ENCODE measurements at places on chromosomes 16 and 17. TPM values are rescaled to one million over a fixed set of nuclear protein-coding genes. Genes with fewer than 3 reads are reported as not detected.

Gene VPS35L
- total RNA-seq, result 32.8 TPM

Gene CA5A
- not detected for total RNA-seq

GRCh38 chr17:74460241-74460640, 6.2 kb upstream of the CD300A start:
- no peak for DNase-seq

Gene GCGR
- total RNA-seq, result not detected

Gene GPR139
- not detected for total RNA-seq

- no peak for DNase-seq
Observed at GRCh38 chr17:60439501-60439900, 17.2 kb downstream of the CHCT1 start.

Gene NPIPB13
- total RNA-seq, result 2.4 TPM

GRCh38 chr16:586645-587590, 2.9 kb upstream of the RAB40C start:
- peak; percentile 29 for DNase-seq

DNA sequence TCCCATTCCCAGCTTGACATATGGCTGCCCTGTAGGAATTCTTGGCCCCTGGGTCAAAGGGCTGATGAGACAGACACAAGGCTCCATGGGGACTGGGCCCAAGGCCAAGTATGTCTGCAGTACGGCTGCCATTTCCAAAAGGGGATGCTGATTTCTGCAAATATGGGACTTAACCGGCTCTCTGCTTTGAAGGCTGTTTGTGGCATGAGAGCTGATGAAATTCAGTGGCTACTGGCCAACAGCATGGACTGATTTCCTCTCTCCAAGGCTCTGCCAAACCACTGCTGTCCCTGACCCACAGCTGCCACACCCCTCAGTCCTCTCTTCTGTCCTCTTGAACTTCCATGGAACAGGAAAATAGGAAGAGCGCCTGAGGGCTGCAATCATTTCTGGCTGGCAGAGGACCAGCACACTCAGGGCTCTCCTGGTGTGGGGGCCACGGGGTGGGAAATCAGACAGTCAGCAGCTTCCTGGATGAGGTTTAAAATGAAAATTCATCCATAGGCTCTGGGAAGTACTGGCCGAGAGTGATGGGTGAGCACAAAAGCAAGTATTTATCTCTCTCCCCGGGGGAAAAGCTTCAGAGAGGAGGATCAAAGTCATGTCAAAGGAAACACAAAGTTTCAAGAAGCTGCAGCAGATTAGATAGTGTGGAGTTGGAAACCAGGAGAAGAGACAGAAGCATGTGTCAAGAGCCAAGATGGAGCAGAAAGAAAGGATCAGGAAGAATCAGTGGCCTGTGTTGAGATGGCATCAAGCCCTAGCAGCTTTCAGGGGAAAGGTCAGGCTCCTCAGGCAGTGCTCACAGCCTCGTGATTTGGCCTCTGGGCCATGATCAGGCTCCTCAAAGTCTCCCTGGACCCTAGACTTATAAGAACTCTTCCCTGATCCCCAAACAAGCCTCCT, 64.1 kb upstream of the SREBF1 start:
- DNase-seq, result peak; percentile 98

GRCh38 chr17:3511852-3512504, 36.2 kb downstream of the ASPA start:
- DNase-seq, result no peak

Gene FAM117A
- total RNA-seq, result 21.0 TPM

DNA sequence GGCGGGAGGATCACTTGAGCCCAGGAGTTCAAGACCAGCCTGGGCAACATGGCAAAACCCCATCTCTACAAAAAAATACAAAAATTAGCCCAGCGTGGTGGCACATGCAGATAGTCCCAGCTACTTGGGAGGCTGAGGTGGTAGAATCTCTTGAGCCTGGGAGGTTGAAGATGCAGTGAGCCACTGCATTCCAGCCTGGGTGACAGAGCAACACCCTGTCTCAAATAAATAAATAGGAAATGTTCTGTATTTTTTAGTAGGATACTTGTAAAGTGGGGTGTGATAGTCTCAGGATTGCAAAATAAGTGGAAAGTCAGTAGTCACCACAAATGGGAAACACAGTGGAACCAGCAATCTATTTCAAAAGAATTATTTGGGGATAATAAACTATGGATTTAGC, 4.0 kb downstream of the RSPRY1 start:
- DNase-seq, result no peak

DNA sequence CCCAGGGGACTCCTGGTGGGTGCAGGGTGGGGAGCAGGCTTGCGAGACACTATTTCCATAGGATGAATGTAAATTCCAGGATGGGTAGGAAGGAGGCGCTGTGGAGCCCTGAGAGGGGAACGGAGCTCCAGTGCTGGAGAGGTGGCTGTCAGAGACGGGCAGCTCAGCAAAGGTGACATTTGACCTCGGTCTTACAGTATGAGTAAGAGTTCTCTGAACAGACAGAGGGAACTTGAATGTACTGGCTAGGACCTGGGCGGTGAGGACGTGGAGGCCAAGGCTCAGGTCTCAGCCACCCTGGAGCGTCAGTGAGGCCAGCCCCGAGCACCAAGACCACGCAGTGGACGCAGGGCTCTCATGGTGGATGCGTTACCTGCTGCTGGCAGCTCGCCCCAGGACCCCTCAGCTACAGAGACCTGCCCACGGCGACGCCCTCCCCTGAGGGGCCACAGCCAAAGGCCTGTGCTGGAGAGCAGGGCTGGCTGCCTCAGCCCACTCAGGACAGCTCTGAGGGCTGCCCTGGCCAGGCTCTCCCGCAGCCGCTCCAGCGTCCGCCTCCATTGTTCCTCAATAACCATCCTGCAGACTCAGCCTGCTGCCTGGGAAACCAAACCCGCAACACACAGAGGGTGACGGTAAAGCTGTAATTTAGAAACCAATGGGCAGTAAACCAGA, 65.9 kb upstream of the TNRC6C start:
- no peak for DNase-seq

DNA sequence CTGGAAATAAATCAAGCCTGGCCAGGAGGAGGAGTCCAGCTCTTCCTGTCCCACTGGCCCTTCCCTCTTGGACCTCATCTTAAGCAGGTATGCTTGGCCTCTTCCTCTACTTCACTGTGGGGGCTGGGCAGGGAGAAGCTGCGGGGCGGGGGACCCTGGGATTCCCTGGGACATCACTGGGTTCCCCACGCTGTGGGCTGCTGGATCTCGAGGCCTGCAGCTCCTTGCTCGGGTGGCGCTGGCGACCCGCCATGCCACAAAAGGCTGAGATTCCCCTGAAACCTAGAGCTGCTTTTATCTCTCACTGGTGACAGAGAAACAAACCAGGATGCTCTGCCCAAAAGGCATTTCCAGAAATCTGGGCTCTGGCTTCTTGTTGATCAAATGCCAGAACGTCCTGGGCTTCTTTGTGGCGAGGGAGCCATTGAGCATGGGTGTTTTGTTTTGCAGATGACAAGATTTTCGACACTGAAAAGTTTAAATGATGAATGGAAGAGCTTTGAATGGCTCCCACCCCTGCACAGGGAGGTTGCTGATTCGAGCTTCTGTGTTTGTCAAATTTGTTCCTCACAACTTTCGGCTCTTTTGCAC, 8.6 kb upstream of the PGS1 start:
- no peak for DNase-seq

Gene WFDC1
- total RNA-seq, result 0.43 TPM

GRCh38 chr16:19294156-19294649, 8.7 kb downstream of the CLEC19A start:
- no peak for DNase-seq

Gene TMEM100
- total RNA-seq, result 3.0 TPM

DNA sequence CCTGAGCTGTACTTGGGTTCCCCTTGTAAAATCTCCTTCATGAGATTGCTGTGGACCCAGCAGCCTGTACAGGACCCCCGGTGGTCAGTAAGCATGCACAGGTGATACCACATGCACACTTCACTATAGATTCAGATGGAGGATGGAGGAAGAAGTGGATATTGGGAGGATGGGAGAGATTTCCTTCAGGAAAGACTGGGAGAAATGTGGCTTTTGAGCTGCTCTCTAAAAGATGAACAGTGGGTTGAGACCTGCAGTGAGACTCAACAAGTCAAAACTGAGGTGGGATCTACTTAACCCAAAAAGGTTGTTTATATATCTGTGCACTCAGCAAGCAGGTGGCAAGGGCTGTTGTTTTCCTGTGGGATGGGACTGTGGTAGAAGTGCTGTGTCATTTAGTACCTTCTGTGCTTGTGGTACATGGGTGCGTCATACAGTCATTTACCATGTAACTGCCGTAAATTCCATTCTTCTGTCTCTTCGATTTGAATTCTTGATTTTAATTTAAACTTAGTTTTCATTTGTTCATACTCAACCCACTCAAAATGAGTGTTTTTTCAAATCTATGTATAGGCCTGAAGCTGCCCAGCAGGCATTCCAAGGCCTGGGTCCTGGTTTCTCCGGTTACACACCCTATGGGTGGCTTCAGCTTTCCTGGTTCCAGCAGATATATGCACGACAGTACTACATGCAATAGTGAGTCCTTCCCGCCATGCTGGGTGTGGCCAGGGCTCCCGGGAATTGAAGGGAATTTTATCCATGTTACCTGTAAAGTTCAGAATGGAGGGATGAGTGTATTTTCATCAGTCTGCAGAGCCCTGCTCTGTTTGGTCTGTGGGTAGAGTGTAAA, 6.9 kb downstream of the HERPUD1 start:
- peak; percentile 75 for DNase-seq

DNA sequence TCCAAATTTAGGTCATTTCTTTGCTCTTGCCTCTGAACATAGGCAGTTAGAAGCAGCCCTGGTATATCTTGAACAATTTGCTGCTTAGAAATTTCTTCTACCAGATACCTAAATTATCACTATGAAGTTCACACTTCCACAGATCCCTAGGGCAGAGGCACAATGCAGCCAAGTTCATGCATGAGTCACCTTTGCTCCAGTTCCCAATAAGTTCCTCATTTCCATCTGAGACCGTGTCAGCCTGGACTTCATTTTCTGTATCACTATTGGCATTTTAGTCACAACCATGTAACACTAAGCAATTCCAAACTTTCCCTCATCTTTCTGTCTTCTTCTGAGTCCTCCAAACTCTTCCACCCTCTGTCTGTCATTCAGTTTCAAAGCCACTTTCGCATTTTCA, 45.0 kb downstream of the KCNJ16 start:
- no peak for DNase-seq

Gene CD7
- 1.4 TPM for total RNA-seq

DNA sequence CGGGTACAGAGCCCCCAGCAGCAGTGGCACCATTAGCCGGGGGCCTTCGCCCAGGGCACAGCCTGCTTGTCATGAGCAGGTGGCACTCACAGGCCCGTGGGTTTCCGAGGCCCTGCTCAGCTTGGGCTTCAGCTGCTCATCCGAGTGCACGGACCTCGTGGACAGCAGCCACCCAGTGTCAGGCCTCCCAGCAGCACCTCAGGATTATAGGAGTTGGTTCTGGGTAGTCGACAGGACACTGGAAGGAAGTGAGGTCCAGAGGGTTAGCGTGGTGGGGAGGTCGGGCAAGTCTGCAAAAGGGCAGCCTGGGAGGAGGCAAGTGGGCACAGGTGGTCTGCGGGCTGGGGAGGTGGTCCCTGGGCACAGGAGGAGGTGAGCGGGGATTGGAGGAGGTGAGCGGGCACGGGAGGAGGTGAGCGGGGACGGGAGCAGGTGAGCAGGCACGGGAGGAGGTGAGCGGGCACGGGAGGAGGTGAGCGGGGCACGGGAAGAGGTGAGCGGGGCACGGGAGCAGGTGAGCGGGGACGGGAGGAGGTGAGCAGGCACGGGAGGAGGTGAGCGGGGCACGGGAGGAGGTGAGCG, 5.1 kb upstream of the CPNE7 start:
- peak; percentile 30 for DNase-seq

- no peak for DNase-seq
Observed at GRCh38 chr17:64781014-64781756, 119.1 kb upstream of the SMURF2 start.

DNA sequence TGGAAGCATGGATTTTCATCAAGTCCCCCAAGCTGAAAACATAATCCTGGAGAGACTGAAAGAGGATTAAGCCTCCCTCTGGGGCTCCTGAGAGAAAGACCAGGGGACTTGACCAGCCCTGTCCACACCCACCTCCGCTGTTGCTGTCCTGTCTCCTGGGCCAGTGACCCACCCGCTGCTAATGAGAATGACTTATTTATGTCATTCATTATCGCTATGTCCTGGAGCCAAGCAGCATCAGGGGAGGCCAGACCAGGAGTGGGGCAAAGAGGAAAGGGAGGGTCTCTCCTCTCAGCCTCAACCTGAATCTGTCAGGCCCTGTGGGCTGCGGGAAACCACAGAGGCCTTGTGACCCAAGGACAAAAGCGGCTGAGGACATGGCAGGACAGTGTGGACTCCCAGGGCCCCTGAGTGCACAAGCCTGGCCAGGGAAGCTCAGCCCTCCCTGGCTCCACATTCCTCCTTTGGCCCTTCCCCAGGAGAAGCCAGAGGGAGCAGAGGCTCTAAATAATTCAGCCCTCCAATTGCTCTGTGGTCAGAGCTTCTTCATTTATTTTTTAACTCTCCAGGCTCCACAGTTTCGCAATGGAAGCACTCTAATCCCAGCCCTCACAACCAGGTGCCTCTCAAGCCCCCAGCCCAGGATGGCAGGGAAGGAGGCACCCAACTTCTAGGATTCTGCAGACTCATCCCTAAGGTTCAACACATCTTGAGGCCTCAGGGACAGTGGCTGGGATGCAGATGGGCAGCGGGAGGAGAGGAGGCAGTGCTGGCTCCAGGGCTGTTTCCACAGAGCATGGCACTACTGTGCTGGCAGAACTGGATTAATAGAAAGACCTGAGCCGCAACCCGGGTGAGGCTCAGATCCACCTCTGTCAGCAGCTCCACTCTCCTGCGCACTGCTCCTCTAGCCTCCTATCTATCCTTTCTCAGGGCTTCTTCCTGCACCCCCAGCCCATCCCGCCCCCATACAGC, 19.1 kb downstream of the CUEDC1 start:
- peak; percentile 98 for DNase-seq

- no peak for DNase-seq
Observed at GRCh38 chr17:13634021-13634420, 32.3 kb upstream of the HS3ST3A1 start.

DNA sequence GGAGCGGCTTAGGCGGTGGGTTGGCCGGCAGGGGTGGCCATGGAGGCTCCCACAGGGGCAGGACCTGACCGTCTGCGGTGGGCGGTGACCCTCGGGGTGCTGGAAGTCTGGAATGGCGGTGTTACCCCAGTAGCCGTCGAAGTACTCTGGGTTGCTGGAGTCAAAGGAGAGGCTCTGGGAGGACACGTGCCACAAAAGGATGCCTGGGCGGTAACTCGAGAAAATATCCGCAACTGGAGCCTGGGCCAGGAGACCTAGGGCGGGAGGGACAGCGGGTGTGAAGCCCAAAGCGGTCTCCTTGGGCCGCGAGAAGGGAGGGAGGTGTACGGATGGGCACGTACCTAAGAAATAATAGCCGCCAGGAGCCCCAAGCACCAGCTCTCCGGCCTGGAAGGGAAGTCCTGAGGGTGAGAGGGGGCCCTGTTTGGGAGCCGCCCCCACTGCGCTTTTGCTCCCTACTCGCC, 4.6 kb downstream of the ITGA2B start:
- peak; percentile 24 for DNase-seq

- DNase-seq, result no peak
Observed at GRCh38 chr17:68379692-68380677, 77.3 kb downstream of the WIPI1 start.

Data from myocyte (in vitro differentiated cells).